ENCODE measurements at places on chromosomes 6 and 20.

GRCh38 chr20:20343932-20344331 lies 24.0 kb upstream of the INSM1 start:
- no peak for DNase-seq

- DNase-seq, result no peak
Observed at GRCh38 chr20:1184638-1185315, at the start of gene TMEM74B. Gene TMEM74B (minus strand): TSS chr20:1184981. CDS start chr20:1183801, 1,180 bp downstream.

- no peak for DNase-seq
Observed at GRCh38 chr6:141482796-141483597, 649.7 kb upstream of the GJE1 start.

DNA sequence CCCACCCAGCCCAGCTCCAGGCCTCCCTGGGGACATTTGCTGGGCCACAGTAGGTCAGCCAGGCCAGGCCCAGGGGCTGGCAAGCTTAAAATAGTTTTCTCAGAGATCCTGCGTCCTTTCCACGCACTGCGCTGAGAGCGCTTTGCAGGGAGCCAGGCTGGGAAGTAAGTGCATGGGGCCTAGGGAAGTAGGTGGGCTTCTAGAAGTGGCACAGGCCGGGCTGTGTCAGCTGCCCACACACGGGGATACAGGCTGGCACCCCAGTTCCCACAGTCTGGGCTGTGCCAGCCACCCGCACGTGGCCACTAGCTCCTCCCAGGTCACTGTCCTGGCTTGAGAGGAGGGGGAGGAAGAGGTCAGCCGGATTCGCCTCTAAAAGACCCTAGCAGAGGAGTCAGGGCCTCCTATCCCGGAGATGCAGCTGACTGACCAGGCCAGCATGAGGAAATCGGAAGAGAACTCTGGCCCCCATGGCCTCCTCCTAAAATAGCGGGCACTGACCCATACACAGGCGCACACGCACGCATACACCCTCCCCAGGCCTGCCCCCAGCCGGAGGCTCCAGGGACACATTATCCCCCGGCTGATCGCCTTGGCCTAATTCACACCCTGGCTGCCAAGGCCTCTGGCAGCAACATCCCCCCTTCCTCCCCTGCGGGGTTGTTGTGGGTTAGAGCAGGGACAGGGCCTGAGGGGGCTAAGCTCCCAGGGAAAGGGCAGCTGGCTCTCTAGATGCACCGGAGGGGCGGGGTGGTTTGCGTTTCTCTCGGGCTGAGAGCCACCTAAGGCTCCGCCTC lies 5.4 kb downstream of the SLCO4A1 start:
- no peak for DNase-seq

- DNase-seq, result no peak
Observed at GRCh38 chr20:13862245-13862644, 77.4 kb downstream of the NDUFAF5 start.

- DNase-seq, result no peak
Observed at GRCh38 chr6:158969148-158969547, 30.9 kb downstream of the RSPH3 start.

DNA sequence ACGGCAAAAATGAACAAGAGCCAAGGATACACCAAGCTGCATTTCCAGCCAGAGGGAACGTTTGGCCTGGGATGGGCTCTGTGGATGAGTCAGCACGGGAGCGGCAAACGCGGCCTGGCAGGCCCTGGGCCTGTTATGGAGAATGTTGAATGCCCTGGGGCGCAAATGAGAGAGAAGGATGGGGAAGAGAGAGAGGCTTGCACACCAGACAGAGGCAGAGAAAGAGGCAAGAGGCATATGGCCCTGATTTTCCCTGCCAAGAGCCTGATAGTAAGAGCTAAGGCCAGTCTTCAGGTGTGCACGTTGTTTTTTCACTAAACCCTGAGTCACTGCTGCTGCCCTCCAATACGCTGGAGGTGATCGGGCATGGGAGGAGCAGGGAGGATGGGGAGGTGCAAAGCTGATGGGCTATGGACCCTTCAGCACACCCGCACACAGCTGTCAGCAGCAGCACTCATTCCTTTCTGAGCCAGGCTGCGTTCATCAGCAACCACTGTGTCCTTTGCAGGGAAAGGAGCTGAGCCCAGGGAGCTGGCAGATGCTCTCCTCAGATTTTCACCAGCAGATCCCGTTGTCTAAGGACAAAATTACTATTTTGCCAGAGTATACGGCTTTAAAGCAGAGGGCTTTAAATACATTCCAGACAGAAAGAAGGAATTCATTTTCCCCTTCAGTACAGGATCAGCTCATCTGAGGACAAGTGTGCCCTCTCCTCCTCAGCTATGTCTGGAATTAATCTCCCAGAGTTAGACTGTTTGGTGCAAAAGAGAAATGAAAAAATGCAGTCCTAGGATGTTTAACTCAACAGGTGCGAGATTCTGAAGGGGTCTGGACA lies 61.7 kb upstream of the SLC22A23 start:
- DNase-seq, result no peak

DNA sequence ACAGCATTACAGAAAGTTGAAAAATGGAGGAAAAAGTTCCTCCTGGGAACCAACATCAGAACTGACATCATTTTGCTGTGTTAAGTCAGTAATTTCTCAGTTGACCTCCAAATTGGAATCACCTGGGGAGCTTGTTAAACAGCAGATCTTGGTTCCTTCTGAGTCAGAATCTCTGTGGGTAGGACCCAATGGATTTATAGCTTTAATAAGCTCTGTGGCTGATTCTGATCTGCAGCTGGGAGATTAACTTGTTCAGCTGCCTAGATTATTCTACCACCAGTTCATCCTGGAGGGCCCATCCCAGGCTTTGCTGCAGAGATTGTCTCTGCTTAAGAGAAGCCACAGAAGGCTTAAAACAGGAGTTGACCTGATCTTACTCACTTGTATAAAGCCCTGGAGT lies 90.7 kb upstream of the POPDC3 start:
- DNase-seq, result no peak

DNA sequence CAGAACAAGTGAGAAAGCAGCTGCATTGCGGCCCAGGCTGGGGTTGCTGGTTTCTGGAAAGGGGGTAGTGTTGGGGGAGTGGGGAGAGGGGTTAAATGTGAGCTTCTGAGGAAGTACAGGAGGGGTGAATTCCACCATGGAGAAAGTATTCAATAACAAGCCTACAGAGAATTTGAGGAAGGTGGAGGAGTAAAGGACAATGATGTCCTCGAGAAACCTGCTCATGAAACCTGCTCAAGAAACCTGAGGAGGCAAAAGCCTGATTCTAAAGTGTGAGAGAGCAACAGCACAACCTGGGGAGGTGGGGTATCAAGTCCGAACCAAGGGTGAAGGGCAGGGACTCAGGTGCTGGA lies 138.3 kb upstream of the ESR1 start:
- DNase-seq, result no peak

DNA sequence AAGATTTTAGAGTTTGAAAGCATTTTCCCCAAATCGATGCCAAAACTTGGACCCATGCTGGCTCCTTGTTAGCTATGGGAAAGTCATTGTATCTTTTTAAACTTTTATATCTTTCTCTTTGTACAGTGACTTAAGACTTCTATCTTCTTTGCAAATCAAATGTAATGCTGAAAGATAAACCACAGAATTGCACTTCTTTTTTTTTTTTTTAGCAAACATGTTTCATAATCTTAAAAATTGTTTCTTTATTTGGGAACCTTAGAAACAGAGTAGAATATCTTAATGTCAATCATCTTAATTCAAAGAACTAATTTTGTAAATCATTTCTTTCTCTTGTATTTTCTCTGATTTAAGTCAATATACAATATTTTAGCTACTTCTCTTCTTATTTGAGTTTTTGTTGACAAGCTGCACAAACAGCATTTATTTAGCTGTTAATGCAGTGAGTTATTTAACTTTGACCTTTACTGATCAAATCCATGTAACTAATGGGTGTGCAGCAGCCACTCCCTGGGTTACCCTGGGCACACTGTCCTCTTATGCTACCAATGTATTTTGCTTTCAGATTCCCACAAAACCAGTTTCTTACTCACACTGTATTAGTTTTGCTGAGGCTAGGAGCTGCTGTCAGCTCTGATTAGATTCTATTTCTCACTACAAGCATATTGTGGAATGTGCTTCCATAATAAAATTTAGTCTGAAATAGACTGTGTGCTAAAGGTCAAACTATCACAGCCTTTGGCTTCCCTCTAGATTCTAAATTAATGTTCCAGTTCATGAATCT lies 279.6 kb downstream of the ADGB start:
- DNase-seq, result no peak

DNA sequence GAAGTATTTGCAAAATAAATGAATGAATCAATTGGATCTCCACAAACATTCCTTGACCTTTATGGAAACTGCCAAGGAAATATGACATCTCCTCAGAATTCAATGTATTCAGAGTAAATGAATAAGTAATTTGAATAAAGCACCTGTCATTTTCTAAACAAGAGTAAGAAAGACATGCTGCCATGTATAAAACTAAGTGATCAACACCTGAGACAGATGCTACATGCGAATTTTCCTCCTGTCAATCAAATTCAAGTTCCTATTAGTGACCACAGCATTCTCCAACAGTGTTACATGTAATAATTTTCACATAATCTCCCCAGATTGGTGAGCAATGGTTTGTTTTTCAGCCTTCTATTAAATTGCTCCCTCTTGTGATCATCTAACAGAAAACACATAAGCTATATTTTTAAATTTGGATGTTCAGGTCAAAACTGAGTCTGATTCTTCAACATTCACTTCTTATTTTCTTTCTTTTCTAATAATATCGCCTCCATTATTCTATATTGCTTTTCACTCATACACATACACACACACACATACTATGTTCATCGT lies 163.2 kb upstream of the RNF217 start:
- no peak for DNase-seq

DNA sequence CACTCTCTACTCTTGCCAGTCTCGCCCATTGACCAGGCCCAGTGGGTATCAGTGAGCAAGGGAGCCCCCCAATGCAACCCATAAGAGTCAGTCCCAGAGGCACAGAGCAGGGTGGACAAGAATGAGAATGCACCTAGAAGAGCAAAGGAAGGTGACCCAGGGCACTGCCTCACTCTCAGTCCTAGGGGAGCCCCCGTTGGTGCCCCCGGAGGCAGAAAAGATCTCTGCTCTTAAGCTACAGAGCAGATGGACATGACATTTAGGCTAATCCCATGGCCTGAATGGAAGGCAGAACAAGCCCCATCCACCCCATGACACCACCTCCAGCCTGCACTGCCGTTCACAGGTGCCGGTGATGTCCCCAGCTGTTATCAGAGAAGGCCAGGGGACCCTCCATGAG lies 50.7 kb upstream of the PLEKHG1 start:
- no peak for DNase-seq

GRCh38 chr20:38278763-38279162 lies 18.2 kb upstream of the KIAA1755 start:
- DNase-seq, result no peak

DNA sequence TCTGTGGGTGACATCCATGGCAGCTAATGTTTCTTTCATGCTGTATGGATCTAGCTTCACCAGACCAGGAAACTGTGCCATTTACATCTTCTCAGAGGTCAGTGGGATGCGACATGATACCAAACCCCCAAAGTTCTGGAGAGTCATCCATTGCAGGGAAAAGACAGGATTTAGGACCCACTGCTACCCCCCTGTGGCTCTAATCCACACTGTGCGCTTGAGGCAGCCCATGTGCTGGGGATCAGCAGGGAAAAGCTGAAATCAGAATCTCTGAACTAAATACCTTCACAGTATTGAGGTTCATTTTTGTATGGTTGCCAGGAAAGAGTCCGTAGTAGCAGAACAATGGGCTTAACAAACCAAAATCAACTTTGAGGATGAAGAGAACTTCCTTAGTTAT lies 164.4 kb downstream of the TMEM242 start:
- no peak for DNase-seq

DNA sequence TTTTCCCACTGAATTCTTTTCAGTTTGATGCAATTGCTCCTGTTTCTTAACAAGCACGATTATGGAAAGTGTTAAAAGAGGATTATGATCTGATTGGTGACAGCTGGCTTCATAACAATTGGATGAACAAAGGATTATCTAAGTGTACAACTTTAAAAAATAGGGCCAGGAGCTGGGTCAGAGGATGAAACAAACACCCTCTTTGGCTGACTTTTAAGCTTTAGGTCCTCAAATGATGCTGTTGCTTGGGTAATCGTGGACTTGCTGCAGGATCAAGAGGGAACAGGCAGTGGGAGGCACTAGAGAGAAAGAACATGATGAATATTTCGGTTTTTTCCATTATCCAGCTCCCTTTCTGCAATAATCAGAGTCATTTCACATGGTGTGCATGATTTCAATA lies 35.5 kb upstream of the TMX4 start:
- DNase-seq, result no peak

GRCh38 chr6:3324262-3324942 lies 65.7 kb downstream of the PSMG4 start:
- DNase-seq, result no peak

- DNase-seq, result no peak
Observed at GRCh38 chr6:63565727-63566596, 6.3 kb upstream of the LOC128125822 start.

- no peak for DNase-seq
Observed at GRCh38 chr6:7150381-7151064, 42.8 kb downstream of the RREB1 start.
